Glutamatergic neuron (in vitro differentiated cells): ENCODE measurements at places on chromosomes 3 and 15. TPM values are rescaled to one million over a fixed set of nuclear protein-coding genes. Genes with fewer than 3 reads are reported as not detected.

GRCh38 chr3:196800742-196801434 is 61.2 kb downstream of the PAK2 start:
- DNase-seq, result no peak

GRCh38 chr15:28983432-28984311 is 97.9 kb downstream of the APBA2 start:
- no peak for DNase-seq

GRCh38 chr3:47362701-47363100 is 18.1 kb upstream of the PTPN23 start:
- no peak for DNase-seq

DNA sequence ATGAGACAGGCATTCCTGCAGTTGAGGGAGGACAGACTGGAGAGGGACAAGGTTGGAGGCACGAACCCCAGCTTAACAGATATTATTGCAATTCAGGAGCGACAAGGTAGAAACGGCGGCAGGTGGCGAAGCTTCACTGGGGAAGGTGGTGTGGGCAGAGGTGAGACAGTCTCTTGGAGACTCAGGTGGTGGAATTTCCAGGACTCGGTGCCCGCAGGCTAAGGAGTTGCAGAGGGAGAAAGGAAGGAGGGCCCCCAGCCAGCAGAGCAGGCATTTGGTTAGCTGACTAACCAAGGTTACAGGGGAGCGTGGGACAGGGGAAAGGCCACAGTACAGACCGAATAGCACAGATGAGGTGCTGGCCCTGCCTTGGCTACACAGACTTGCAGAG is 3.0 kb downstream of the FAM174B start:
- DNase-seq, result no peak

- DNase-seq, result no peak
Measured at GRCh38 chr3:85760342-85760741, 801.6 kb downstream of the CADM2 start.

GRCh38 chr3:25775936-25776335 is 7.3 kb downstream of the NGLY1 start:
- DNase-seq, result no peak

- DNase-seq, result no peak
Measured at GRCh38 chr3:81040107-81040506, 721.3 kb downstream of the GBE1 start.

The WDR48 gene
- 64.3 TPM for total RNA-seq

DNA sequence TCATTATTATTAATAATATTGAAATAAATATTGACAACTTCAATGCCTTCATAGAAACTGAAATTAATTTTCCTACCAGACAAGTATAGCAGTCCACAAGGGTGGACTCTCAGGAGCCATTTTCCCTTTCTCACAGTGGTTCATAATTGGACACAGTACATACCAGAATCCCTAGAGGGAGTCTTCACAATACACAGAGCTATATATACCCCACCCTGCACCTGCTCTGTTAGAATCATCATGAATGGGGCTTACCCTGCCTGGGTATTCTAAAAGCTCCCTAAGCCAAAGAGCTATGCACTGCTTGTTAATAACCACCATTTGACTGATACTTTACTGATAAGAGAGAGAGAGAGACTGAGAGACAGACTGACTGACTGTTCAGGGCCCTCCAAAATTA is 134.9 kb downstream of the FEZF2 start:
- no peak for DNase-seq

The SAMD7 gene
- not detected for total RNA-seq

DNA sequence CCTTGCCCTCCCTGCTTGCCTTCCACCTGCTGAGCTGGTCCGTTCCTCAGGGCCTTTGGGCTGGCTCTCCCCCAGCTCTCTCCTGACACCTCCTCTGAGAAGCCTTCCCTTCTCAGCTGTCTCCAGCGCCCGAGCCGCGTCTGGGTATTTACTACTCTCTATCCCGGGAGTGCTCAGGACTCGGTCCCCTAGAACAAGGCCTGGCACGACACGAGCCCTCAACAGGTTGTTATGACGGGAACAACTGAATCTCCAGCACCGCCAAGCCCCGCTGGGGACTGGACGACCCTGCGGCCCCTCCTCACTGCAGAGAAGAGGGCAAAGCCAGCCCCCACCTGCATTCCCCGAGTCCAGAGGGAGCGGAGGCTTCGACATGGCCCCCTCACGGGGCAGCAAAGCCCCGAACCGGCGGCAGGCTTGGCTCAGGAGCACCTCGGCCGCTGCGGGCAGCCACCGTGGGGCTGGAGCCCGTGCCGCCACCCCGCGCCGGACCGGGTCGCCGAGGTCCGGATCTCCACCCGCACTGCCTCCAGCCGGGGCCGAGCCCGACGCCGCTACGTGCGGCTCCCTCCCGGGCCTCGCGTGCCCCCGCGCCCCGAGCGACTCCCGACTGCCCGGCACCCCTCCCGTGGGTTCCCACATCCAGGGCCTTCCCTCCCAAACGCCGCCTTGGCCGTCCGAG is 792 bp downstream of the TPRA1 start:
- no peak for DNase-seq

The SLC7A14 gene
- total RNA-seq, result 6.2 TPM

DNA sequence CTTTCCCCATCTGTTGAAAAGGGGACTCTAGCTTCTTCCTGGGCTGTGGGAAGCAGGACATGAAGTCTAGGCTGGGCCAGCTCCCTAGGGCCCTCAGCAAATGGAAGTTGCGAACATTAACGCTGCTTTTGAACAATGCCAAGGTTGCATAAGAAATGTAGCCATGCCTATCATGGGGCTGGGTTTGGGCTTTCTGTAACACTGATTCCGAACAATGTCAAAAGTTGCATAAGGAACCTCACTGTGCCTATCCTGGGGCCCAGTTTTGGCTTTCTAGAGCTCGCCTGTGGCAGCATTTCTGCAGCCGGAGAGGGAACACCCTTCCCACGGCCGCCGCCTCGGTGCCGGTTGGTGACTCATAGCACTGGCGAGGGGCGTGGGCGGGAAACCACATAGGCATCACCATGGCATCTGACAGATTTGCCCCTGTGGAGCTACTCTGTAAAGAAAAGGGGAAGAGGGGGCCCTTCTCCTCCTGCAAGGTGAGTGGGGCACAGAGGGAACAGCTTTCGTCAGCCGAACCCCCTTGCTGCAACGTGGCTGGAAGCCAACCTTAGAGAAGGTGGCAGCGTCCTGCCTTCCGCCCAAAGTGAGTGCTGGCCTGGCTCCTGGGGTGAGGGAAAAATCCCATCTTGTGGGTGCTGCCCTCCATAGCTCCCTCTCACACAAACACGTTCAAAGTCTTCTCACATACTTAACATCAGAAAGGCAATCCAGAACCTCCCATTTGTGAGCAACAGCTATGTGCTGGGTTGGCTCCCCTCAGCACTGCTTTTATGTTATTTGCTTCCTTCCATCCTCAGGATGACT is 46.6 kb upstream of the ATP2B2 start:
- no peak for DNase-seq

The ZKSCAN7 gene
- 20.6 TPM for total RNA-seq

The KLHL40 gene
- total RNA-seq, result 0.44 TPM

DNA sequence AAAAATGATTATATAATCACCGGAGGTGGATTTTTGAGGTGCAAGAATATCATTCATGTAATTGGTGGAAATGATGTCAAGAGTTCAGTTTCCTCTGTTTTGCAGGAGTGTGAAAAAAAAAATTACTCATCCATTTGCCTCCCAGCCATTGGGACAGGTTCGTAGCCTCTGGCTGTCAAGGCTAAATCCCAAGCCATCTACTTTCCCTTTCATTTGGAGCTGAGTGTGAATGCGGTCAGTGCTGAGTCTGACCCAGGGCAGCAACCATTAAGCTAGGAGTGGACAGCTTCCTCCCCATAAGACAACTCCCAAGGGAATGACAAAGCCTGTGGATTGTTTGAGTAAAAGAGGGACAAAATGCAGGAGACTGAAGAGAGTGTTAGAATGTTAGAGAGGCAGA is 33.6 kb downstream of the PARP14 start:
- no peak for DNase-seq
